ENCODE measurements at places on chromosomes 4 and X.

DNA sequence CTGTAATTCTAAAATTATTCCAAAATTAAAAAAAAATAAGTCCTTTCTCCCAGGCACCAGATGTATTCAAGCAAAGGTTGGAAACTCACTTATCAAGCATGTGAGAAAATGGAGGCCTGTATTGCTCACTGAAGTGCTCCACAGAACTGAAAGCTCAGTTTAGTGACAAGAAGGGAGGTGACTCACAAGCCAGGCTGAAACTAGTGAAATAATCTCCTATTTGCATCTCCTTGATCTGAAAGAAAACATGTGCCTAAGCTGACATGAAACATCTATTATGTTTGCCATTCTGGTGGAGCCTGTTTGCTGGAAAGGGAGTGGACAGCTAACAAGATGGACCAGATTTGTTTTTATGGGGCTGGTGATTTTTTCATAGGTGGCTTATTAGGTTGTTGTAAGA lies 54.0 kb upstream of the AMELX start:
- DNase-seq, result peak; percentile 53

DNA sequence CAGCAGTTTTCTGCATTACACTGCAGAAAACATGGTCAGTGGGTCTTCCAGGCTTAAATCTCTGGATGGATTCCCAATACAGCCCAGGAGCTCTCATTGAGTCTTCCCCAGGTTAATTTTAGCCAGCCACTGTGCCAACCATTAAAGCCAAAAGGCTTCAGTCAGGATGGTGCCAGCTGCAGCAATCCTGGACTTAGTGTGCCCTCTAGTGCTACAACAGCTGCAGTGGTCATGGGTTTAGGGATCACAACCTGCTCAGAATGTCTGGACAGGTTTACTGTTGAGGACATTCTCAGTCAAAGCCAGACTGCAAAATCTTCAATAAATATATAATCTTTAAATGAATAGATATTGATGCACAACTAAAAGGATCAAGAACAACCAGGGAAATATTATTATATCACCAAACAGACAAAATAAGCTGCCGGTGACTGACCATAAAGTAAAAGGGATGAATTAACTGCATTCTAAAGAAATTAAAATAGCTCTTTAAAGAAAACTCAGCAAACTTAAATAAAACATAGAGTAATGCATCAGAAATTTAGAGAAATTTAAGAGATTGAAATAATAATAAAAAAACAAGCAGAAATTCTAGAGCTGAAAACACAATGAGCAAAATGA lies 639.9 kb downstream of the SPOCK3 start:
- peak; percentile 48 for DNase-seq

GRCh38 chr4:179941911-179942310 lies 2301.3 kb upstream of the TENM3 start:
- DNase-seq, result no peak

DNA sequence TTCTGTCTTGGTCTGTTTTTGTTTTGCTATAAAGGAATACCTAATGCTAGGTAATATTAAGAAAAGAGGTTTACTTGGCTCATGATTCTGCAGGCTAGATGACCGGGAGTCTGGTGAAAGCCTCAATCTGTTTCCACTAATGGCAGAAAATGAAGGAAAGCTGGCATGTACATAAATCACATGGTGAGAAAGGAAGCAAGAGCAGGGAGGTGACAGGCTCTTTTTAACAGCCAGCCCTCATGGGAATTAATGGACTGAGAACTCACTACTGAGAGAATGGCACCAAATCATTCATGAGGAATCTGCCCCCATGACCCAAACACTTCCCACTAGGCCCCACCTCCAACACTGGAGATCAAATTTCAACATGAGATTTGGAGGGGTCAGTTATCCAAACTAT lies 27.6 kb downstream of the SATL1 start:
- no peak for DNase-seq

- no peak for DNase-seq
Observed at GRCh38 chr4:165360041-165360695, 18.6 kb upstream of the CPE start.

DNA sequence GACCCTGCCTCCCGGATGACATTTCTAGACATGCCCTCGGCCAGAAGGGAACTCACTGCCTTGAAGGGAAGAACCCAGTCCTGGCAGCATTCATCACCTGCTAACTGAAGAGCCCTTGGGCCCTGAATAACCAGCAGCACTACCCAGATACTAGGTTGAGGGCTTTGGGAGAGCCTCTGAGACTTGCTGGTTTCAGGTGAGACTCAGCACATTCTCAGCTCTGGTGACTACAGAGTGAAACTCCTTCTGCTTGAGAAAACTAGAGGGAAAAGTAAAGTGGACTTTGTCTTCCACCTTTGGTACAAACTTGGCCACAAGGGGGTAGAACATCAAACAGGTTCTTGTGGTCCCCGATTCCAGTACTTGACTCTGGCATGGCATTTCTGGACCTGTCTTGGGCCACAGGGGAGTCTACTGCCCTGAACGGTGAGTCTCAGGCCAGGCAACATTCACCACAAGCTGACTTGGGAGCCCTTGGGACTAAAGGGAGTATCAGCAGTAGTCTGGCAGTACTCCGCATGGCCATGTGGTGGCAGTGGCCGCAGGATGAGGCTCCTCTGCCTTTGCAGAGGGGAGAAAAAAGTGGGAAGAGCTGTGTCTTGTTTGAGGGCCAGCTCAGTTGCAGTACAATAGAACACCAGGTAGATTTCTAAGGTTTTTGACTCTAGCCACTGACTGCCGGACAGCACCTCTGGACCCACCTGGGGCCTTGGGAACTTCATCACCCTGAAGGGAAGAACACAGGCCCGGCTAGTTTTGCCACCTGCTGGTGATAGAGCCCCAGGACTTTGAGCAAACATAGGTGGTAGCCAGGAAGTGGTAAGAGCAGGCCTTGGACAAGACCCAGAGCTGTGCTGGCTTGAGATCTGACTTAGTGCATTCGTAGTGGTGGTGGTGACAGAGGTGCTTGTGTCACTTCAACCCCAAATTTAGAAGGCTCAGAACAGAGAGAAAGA lies 414.8 kb downstream of the OPHN1 start:
- peak; percentile 34 for DNase-seq

DNA sequence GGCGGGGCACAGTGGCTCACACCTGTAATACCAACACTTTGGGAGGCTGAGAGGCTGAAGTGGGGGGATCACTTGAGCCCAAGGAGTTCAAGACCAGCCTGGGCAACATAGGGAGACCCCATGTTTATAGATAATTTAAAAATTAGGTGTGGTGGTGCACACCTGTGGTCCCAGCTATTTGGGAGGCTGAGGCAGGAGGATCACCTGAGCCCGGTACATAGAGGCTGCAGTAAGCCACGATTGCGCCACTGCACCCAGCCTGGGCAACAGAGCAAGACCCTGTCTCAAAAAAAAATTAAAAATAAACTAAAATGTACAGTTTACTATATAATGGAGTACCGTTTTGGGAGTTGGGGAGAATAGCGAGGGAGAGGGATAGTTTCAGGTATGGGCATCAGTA lies 4.2 kb downstream of the STAG2 start:
- no peak for DNase-seq

DNA sequence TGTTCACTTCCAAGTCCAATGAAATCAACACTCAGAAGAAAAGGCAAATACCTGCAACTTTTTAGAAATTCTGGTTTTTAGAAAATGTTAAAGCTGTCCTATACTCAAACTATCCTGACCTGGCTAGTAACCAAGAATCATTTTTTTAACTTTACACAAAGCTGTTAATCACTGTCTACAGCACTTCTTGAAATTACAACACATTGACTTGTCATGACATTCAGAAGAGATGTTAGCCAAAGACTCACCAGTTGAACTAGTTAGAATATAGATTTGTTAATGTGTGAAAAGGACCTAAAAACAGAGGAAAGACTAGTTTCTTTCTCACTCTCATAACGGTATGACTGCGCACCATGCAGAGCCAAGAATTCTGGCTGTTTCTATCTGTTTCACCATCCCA lies 98.8 kb downstream of the COX18 start:
- DNase-seq, result no peak

- DNase-seq, result no peak
Observed at GRCh38 chr4:88599714-88600113, 7.4 kb downstream of the HERC3 start.

DNA sequence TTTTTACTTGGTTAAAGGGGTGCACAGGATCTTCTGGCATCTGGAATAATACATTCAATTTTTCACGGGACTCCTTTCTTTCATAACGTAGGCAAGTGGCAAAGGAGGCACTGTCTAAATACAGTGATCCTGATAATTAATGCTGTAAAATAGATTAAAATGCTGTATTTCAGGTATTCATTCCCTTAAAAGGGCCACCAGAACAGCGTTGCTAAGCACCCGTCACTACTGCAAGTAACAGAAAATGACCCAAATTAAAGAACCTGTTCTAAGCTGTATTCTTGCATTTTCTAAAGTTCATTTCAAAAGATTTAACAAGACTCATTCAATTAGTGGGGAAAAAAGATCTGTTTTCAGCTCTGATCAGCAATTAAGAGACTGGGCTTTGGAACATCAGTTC lies 208.2 kb downstream of the TENM3 start:
- no peak for DNase-seq

- no peak for DNase-seq
Observed at GRCh38 chr4:187470061-187470460, 525.5 kb upstream of the ZFP42 start.

- DNase-seq, result no peak
Observed at GRCh38 chrX:107560041-107560440, 68.3 kb upstream of the PRPS1 start.

GRCh38 chrX:77167993-77168392 lies 279.2 kb upstream of the FGF16 start:
- DNase-seq, result peak; percentile 0

DNA sequence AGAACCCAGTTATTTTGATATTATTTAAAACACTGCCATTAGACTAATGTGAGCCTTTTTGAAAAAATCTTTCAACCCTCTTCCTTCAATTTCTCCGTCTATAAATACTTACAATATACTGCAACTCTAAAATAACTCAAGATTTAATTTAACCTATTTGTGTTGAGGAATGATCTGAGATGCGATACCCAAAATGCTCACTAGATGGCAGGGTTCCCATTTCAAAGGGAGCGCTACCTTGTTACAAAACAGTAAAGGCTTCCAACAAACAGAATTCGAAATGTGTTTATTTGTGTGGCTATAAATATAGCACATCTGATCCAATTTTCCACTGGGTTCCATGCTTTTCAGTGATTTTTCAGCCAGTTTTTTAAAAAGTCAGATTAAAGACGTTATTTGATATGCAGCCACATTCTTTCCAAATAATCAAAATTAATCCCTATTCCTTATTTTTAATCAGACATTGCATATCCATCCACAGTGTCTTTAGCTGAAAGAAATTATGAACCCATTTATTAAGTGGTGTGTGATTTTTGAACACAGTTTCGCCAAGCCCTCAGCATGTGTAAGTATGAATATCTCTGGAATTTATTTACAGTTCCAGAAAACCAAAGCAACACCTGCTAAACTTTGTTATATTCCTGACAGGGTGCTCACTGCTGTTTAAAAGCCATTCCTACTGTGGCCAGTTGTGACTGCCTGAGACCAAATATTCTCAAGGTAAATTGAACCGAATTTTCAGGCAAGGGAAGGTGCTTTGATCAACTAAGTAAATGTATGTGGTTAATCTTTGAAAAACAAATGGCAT lies 668.0 kb upstream of the LCORL start:
- DNase-seq, result peak; percentile 64

DNA sequence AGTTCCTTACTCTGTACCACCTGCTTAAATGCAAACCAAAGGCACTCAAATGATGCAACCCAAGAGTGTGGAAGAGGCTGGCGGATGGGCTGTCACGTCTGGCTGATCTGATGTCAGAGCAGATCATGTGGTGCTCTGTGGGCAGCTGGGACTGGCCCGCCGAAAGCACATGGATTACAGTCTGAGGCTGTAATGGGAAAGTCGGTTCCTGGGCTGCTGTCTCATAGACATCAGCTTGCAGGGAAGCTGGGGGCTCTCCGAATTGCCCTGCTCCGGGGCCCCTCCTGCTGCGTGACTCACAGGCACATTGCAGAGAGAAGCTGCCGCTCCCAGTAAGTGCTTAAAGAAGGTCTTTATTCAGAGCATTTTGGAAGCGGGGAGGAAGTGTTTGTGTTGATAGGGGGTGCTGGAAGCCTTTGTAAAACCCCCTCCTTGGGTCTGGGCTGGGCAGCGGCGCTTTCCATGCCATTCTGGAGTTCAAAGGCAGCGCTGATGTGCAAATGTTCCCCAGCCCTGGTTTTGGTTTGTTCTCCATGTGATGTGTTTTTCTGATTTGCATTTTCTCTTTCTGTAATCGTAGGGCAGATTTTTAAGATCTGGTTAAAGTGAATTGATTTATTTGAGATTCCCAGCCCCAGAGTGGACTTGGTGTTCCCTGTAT lies 181.1 kb downstream of the LARP7 start:
- DNase-seq, result peak; percentile 86

GRCh38 chr4:7044137-7044930 lies 1.2 kb downstream of the TADA2B start:
- DNase-seq, result peak; percentile 15

DNA sequence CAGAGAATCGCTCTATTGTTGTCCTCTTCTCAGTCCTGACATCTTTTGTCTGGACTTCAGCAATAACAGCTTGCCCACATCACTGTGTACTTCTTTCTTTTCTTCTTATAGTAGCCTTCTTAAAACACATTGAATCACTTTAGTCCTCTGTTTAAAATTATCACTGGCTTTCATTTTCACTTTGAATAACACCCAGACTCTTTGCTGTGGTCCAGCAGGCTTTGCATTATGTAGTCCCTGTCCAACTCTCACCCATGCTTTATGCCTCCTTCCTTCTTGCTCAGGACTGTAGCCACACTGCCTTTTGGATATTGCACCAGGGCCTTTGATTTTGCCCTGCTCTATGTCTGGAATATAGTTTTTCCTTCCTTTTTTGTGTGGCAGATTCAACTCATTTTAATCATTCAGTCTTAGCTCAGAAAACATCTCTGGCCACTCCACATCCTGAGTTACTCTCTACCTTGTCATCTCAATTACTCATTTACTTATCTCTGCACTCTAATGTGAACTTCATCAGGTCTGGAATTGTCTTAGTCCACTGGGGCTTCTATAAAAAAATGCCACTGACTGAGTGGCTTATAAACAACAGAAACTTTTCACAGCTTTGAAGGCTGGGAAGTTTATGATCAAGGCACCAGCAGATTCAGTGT lies 168.2 kb downstream of the C4orf33 start:
- DNase-seq, result no peak

GRCh38 chr4:66097218-66097617 lies 426.9 kb upstream of the EPHA5 start:
- DNase-seq, result no peak

- peak; percentile 93 for DNase-seq
Observed at GRCh38 chr4:169070071-169070894, 60.2 kb upstream of the CBR4 start.

DNA sequence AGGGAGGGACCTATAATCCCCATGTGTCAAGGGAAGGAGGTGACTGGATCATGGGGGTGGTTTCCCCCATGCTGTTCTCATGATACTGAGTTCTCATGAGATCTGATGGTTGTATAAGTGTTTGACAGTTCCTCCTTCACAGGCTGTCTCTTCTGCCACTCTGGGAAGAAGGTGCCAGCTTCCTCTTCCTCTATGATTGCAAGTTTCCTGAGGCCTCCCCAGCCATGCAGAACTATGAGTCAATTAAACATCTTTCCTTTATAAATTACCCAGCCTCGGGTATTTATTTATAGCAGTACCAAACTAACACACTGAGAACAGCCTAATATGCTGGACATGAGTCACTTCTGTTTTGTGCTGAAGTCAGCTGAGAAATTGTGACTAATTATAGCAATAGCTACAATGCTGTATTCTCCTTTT lies 656.9 kb upstream of the CPEB2 start:
- peak; percentile 61 for DNase-seq

- peak; percentile 57 for DNase-seq
Observed at GRCh38 chrX:151019856-151020255, 36.7 kb downstream of the HMGB3 start.
